ENCODE measurements at places on chromosomes 12 and 14. TPM values are rescaled to one million over a fixed set of nuclear protein-coding genes. Genes with fewer than 3 reads are reported as not detected.

DNA sequence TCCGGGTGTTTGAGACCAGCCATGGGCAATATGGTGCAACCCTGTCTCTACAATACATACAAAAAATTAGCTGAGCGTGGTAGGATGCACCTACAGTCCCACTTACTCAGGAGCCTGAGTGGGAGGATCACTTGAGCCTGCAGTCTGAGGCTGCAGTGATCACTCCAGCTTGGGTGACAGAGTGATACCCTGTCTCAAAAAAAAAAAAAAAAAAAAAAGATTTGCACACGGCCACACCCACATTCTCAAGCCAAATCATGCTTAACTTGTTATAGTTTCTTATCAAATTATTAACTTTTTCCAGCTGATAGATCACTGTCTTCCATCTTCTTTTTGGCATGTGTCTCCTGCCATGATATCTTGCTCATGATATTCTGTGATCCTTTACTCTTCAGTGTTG, 6.8 kb downstream of the DRAM1 start:
- DNase-seq = no peak

- no peak for DNase-seq
These were observed 24.7 kb downstream of the SYNE2 start for GRCh38 chr14:63877550-63877939.

DNA sequence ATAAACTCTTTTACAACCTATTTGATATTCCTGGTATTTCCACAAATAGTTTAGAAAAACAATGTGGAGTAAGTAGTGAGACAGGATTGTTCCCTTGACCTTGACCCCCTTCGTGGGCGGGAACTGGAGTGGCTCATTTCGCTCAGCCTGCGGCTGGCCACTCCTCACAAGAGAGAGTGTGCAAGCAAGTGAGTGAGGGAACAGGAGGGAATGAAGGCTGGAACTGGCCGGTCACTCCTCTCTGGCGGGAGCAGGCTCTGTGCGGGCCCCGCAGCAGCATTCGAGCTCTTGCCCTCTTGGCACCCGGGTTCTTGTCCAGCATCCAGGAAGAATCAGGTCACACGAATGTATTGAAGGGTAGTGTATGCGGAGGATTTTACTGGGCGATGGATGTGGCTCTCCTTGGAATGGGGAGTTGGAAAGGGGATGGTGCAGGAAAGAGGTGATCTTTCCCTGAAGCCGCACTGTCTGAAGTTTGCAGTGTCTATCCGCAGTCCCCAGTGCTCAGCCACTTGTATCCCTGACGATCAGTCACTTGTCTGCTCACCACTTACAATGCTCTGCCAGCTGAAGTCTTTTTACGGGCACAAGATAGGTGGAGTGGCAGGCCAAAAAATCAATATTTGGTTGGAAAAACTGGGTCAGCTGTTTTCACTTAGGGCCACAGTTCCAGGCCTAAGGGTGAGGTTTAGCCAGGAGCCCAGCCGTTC, 28.0 kb upstream of the TXNRD1 start:
- no peak for DNase-seq

- no peak for DNase-seq
These were observed 73.7 kb downstream of the DCAF5 start for GRCh38 chr14:69079188-69079742.

GRCh38 chr12:112843287-112843686, 51.7 kb downstream of the RPH3A start:
- DNase-seq = no peak

DNA sequence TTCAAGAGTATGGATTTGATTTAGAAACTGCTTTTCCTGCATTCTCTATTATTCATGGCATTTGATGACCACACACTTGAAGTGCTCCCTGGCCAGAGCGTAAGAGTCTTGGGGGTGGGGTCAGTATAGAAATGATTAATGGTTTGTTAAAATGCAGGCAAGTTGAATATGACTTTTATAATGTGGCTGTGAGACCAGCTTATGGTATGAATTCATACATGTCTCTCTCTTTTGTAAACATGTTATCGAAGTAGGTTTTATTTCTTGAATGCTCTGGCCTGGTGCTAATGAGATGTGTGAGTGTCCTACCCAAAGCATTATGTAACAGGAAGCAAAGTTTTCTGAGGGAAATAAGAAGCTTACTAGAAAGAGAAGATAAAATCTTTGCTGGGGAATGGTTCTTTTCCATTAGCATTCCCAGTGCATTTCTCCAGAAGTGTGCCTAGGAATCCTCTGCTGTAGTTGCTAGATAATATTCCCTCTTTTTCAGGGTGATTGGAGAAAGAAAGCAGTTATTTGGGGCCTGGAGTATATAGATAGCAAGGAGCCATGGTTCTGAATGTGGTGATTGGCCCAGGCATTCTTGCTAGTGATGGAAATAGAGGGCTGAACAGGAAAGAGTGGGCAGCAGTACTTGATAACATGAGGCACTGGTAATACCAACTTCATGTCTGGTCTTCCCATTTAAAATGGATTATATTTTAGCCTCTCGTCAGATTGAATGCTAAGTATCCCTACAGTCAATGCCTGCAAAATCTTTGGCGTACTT, 289.7 kb downstream of the RAD51B start:
- DNase-seq = no peak

GRCh38 chr14:78782551-78782950, 612.4 kb downstream of the NRXN3 start:
- DNase-seq = no peak

DNA sequence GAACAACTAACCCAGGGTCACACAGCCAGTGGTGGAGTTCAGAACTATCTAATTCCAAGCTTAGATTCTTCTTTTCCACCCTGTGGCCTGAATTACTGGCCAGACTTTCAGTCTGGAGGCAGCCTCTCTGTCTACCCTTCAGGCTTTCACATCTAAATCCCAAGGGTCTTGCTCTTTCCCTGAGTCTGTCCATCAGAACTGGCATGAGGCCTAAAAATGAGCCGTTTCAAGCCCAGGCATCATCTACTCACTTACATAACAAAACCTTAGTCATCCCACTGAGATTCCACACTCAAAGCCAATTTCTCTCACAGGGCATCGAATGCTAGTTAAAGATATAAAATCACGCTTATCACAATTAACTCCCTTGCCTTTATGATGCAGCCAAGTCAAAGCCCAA, 1.3 kb upstream of the PTGDR start:
- DNase-seq = no peak

GRCh38 chr12:51910691-51911090, 3.4 kb downstream of the ACVRL1 start:
- DNase-seq = peak; percentile 48

DNA sequence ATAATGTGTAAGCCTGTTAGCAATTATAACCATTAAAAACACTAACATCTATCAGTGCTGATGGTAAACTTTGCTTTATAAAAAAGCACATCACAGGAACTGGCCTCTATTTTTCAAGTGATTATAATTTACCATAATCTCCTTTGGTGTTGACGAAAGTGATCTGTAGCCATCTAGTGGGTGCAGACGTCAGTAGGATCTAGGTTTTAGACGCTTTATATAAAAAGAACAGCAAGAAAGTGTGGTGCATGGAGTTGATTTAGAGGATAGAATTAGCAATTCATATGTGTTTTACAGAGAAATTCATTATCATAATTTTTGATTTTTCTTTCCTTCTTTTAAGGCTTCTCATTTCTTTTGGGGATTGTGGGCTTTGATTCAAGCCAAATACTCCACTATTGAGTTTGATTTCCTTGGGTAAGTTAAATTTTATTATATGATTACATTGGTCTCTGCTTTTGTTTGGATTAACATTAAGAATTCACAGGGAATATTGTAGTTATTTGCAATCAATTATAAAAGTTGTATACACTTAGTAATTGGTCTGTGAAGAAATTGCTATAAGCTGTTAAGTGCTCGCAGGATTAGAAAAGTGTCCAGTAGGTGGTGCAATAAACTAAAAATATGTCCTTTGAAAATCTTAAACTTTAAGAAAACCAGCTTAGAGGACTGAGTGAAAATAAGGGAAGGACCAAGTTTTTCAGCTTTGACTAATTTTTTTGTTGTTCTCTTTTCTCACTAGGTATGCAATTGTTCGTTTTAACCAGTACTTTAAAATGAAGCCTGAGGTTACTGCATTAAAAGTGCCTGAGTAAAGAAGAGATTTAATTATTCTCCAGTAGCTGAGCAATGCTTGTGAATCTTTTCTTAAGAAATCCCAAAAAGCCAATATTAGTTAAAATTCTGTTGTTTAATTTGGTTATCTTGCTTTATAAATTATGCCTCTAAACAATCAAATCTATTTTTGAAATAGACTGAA, 59.5 kb downstream of the ETNK1 start:
- no peak for DNase-seq

- DNase-seq = no peak
These were observed 19.5 kb downstream of the TAMALIN start for GRCh38 chr12:52026263-52026662.

The BATF gene
- total RNA-seq = 0.74 TPM
